Stimulated activated CD4-positive, alpha-beta T cell treated with anti-CD3 and anti-CD28 coated beads, Interleukin-1b, Interleukin-23, amount 100 ng/mL, for 4 hours (primary cell): ENCODE measurements at places on chromosomes 12 and 14.

DNA sequence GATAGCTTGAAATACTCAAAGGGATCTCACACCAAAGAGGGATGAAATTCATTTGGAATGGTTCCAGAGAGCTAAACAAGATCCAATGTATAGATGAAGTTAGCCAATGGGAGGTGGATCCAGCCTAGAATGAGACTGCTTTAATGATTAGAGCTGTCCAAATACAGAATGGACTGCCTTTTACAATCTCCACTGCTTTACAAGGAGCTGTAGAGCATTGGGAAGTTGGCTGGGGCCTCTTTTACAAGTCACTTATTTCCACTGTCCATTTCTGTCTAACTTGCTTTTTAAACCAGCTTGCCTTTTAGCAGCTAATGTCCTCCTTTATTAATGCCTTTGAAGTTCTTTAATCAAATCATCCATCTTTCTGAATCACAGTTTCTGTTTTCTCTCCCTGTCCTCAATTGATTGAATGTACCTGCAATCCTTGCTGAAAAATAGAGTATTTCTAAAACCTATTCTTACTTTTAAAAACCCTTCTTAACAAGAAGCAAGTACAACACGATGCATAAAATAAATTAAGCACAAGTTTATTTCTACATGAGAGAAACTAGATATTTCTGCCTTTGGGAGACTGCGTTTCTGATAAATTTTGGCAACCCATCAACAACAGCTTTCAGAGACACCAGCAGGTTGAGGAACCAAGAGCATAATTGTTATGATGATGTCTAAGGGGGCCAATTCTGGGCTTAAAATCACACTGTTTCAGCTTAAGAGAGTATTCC lies 3.4 kb upstream of the ATP2A2 start:
- DNase-seq, result no peak

GRCh38 chr12:79644274-79645234 lies 46.2 kb downstream of the PAWR start:
- no peak for DNase-seq

DNA sequence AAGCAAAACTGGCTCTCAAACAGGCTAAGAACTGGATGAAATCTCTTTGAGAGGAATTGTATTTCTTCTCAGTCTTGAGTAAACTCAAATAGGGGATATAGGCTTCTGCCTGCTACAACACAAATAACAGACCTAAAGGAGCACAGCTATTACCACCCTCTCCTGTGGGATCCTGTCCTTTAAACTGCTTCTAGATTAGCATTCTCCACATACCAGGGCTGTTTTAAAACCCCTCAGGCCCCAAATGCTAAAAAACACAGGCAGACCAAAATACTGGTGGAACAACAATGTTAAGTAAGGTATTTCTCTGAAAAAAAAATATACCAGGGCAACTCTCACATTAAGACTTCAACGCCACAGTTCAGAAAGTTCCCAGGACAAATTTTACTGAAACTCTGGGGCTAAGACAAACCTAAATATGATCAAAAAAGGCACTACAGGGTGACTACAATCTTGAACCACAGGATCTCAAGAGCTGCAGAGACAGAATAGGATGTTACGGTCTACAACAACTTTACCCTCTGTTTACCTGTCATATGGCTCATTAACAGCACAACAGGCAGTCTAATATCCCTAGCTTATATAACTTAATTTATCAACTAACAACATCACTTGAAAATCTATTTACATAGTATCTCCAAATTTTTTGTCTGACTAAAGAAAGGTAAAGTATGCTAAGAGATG lies 7.2 kb downstream of the CPNE8 start:
- DNase-seq, result no peak

DNA sequence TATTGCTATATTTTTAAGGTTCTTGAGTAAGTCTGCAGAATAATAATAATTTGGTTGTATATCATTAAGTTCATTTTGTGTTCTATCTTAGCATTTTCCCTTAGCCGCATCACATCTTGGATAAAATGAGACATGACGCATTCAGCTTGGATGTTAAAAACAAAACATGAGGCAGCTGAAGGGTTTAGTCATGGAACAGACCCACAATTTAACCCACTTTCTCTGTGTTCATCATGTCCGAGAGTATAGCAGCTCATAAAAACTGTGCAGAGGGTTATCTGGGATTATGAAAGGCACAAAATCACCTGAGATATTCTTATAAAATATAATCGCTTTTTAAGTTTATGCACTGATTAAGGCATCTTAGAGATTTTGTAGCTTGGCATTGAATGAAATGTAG lies 219.3 kb downstream of the TRHDE start:
- no peak for DNase-seq

GRCh38 chr14:102588821-102589220 lies 3.6 kb upstream of the RCOR1 start:
- DNase-seq, result no peak

DNA sequence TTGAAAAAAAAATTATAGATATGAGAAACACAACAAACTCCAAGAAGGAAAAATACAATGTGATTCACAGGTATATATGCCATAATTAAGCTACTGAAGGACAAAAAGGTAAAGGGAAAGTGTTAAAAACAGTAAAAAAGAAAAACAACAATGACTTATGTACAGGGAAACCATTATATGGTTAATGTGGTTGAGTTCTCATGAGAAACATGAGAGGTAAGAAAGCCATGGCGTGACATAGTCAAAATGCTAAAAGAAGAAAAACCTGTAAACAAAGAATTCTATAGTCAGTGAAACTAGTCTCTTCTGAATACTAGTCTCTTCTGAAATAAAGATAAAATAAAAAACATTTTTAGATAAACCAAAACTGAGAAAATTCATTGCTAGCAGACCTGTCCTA lies 109.1 kb downstream of the NEDD1 start:
- no peak for DNase-seq

DNA sequence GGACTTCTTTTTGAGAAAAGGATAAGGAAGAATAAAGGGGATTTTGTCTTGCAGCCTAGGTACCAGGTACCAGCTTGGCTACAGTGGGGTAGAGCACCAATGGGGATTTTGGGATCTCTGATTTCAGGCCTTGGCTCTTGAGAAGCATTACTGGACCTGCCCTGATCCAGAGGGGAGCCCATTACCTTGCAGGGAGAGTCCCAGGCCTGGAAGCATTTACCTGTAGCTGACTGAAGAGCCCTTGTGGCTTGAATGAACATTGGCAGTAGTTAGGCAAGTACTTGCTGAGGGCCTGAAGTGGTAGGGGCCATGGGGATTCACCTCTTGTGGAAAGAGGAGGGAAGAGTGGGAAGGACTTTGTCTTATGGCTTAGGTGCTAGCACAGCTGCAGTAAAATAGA lies 308.2 kb upstream of the FBXO33 start:
- DNase-seq, result no peak

DNA sequence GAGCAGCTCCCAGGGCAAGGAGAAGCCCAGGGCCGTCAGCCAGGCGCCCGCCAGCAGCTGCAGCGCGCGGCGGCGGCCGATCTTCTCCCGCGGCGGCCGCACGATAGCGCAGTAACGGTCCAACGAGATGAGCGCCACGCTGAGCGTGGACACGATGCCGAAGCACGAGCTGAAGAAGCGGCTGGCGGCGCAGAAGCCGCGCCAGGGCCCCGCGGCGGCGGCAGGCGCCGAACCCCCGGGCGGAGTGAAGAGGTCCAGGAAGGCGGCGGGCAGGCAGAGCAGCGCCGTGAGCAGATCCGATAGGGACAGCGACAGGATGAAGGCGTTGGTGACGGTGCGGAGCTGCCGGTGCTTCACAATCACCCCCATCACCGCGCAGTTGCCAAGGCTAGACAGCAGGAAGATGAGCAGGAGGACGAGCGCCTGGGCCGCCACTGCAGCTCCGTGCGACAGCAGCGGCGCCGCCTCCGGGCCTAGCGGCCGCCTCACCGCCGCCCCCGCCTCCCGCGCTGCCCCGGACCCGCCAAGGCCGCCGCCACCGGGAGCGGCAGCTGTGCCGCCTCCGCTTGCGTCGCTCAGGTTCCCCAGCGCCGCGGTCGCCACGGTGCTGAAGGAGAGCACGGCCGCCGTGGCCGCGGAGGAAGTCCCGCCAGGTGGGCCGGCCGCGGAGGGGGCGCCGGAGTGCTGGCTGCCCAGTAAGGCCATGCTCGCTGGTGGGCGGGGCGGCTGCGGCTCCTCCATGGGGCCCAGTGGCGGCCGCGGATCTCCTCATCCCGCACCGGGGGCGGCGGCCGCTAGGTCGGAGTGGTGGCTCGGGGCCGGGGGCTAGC lies 479 bp downstream of the GPR135 start:
- peak; percentile 46 for DNase-seq

GRCh38 chr14:42980419-42980818 lies 1373.7 kb downstream of the LRFN5 start:
- no peak for DNase-seq

DNA sequence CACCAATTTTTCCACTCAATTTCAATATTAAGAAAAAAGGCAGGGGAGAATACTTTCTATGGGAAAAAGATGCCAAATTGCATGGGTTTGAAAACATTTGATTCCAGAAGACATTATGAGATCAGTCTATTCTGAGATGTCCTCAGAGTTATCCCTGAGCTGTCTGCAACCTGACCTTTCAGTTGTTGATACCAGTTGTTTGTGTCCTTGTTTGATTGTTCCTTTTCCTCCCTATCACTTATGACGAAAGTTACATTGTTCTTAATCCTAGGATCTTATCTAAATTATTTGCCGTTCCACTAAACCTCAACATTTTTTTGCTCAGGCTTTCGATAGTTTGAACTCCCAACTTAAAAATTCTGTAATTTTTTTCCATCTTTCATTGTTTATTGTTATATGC lies 336.3 kb upstream of the NOVA1 start:
- no peak for DNase-seq

DNA sequence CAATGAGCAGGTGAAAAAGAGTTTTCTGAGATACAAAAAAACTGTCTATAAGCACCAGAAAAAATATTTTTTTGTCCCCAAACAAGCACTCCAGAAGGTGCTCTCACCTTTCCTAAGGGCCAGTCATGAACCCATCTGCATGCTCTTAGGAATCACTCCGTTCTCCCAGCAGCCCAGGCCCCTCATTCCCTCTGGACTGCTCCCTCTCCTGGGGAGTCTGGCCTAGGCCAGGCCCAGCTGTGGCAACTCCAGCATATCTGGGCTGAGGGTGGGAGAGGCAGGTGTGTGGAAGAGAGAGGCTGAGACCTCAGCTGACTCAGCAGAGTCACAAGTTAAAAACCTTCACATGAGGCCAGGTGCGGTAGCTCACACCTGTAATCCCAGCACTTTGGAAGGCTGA lies 54.6 kb downstream of the TRAFD1 start:
- DNase-seq, result no peak

DNA sequence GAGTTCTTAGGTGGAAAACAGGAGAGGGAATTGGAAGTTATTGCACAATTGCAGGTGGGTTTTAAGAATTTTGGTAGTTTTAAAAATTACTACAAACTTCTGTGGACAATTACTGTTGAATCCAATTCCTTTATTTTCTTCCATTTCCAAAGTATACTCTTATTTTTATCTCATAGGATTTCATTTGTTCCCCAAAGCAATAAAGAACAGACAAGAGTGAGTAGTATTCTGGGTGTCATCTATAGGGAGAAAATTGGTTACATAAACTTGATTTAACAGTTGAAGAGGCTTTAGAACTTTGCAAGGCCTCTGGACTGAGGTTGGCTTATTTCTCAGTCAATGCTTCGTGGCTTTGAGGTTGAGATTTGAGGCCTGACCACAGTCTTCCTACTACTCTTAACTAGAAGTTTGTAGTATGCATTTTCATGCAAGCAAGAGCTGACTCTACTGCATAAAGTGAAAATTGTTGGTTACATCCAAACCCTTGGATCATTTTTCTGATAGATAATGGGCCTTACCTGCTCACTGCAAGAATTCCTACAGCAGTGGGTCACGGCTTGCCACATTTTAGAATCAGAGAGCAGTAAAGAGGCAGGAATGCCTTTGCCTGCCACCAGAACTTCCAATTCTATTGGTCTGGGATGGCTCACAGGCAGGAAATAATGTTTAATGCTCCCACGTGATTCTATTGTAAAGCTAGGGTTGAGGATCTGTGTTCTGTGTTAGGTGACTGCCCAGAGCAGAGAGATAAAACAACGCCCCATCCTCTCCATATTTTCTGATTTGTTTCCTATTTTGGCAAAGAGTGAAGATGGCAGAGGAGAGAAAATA lies 270.5 kb downstream of the TTC6 start:
- DNase-seq, result no peak
